Fibroblast of skin of left quadriceps (primary cell): ENCODE measurements at places on chromosomes 5 and 9.

DNA sequence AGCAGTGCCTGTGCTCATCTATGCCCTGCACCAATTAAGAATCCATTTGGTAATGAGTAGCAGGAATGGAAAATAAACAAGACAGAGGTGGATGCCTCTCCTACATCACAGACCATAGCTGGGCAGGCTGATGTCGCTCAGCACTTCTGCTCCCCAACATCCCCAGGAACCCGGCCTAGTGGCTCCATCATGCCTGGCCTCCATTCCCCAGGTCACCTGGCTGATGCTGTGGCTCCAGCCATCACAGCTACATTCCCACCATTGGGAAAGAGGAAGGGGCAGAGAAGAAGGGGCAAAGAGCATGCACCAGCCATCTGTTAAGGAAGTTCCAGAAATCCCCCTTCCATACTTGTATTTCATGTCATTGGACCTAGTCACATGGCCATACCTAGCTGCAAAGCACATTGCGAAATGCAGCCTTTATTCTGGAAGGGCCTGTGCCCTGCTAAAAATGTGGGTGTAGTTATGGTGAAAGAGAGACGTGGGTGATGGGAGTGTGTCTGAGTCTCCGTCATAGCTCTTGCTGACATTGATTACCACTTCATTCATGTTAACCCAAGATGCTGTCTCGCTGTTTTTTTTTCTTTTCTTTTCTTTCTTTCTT is 86.1 kb upstream of the ADAMTS2 start:
- DNase-seq = no peak

GRCh38 chr9:33676746-33677505 is 118.4 kb upstream of the PRSS3 start:
- no peak for DNase-seq

- DNase-seq = no peak
These were observed 86.9 kb downstream of the PTPN3 start for GRCh38 chr9:109411069-109411761.

DNA sequence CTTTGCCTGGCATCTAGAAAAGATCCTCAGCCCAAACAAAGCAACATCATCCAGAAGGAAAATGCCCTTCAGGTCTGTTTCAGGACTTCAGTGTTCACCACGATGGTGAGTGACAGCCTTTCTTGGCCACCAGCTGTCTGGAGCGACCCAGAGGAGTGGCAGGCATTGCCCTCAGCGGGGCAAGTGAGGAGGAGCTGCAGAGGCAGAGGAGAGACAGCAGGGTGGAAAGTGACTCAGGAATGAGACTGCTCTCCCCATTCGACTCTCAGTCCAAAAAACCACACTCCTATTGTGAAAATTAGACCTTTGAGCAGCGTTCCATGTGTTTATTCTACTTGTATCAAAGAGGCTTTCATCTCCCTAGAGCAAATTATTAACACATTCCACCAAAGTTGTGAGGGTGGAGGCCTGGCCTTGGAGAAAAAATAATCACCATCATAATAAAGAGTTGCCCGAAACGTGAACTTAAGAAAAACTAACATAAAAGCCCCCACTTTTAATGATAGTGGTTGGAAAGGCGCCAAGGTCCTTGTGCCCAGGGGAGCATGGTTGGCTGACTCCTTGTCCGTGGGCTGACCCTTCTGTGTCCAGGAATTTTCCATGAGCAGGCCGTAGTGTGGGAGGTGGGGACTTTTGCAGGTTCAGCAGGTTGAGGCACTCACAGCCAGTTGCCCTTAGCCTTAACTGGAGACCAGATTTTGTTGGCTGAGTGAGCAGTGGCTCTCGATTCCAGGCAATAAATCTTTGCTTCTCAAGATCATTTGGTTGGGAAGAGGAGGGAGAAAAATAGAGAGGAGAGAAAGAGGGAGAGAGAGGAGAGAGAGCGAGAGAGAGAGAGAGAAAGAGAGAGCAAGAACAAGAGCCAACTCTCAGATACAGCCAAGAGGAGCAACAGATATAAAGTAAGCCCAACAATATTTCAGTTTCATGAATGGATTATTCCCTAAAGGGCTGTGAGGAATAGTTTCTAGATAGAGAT is 125.9 kb upstream of the ANKRD55 start:
- DNase-seq = no peak

- no peak for DNase-seq
These were observed 424.1 kb upstream of the CD180 start for GRCh38 chr5:67620424-67621397.

GRCh38 chr5:94788527-94788926 is 170.1 kb downstream of the SLF1 start:
- DNase-seq = no peak

- DNase-seq = no peak
These were observed 46.6 kb upstream of the GNPDA1 start for GRCh38 chr5:142059304-142059940.
